ENCODE measurements at places on chromosomes 1 and 21.
A peak's percentile ranks its signal among the peaks of the same experiment; 100 is the strongest.

DNA sequence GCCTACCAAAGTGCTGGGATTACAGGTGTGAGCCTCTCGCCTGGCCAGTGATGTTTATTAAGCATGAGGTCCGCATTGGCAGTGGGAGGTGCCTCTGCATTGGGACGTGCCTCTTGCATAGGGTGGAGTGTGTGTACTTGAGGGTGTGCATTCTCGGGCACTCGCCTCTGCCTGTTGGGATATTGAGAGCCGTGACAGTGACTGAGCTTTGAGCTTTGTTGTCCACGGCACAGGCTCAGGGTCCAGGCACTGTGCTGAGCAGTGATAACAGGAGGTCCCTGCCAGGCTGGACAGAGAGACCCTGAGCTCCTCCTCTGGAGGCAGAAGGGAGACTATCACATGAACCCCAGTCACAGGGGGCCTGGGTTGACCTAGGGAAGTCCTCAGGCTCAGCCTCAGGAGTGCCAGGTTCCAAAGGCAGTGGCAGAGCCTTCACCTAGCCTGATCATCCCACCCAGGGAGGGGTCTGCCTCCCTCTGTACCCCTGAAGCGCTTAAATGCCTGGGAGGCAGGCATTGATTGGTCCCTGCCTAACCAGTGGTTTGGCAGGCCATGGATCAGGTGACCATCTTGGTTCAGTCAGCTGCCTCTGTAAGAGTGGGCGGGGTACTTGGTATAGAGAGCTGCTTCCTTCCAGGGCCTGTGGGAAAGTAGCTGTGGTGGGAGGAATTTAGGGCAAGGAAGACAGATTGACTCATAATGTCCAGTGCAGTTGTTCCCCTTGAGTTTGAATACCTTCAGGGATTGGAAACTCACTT is 213.8 kb upstream of the TMEM51 start:
- DNase-seq, result no peak

DNA sequence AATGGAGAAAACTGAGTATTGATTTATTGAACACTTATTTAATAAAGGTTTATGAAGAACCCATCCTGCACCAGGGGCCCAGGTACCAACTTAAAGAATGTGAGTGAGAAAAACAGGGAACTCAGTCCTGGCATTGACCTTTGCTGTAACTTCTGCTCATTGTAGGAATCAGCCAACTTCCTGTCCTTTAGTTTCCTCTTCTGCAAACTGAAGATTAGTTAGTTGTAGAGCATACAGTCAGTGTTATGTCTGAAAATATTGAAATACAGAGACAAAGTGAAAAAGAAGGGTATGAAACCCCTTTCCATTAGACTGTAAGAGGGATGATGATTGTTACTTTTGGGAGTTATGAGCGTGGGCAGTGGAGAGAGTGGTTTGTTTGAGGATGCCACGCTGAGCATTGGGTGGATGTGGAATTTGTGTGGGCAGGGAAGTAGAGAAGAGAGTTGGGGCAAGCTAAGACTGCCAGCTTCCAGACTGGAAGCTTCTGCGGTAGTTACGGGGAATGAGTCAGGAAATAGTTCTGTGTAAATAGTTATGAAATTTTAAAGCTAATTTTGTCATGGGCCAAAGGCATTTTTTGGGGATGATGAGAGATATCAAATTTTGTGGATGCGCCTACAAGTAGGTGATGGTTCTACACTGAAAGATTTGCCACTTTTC is 89.2 kb downstream of the GPR88 start:
- peak; percentile 70 for DNase-seq

- DNase-seq, result no peak
Measured at GRCh38 chr1:51289676-51290488, 40.5 kb downstream of the TTC39A start.

GRCh38 chr1:32464716-32465577 is at the start of gene ZBTB8B:
ZBTB8B (plus strand) TSS chr1:32465072; CDS start chr1:32470625, 5,553 bp downstream.
- no peak for DNase-seq

GRCh38 chr1:237687804-237688203 is 202.9 kb downstream of the ZP4 start:
- no peak for DNase-seq

DNA sequence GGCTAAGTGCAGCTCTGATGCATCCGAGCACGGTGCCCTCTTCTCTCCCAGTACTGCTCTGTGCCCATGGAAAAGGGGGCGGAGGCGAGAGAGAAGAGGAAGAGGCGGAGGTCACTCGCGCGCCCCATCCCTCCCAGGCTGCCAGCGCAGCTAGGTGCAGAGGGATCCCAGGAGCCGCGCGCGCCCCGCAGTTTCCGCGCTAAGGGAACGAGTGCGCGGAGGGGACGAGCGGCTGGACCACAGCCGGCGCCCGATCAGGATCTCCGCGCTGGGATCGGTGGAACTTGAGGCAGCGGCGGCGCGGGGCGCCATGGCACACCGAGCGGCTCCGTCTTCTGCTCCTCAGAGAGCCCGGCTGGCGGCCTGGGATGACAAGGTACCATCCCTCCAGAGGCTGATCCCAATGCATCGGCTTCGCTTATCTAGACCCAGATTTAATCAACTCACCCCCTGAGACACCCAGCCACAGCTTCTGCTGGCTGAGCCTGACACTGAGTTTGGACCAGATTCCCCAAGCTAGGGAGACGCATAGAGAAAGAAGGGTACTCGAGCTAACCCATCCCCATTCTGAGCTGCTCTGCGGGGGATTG is at the start of gene PTGFR:
Gene PTGFR (plus strand): TSS at position 114 of the 590 bp plus-strand sequence. CDS start 1,770 bp downstream, outside the sequence.
- DNase-seq, result no peak

DNA sequence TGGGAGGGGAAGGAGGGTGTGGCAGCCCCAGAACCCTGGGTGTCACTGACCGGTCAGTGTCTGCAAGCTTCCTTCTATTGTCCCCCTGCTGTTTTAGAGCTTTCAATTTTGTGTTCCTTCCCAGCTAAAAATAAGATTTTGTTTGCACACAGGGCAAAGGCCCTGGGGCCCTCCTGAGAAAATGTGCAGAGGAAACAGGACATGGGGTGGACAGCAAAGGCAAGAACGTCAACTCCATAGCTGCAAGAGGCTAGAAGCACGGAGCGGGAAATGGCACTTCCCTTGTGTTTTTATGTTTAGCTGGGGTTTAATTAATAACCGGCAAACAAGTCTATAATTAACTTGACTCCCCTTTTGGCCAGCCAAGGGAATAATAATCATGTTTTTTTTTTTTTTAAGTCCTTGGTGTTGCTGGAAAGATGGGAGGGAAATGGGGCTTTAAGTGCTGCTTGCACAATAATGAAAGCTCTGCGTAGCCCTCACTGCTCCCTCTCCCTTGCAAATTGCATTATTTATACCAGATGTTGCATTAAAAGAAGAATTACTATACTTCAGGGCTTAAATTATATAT is 261.4 kb upstream of the USP24 start:
- no peak for DNase-seq

GRCh38 chr1:156659661-156659987 is 17.6 kb downstream of the NES start:
- no peak for DNase-seq

All from non-pigmented ciliary epithelial cell (primary cell).